ENCODE measurements at places on chromosomes 4 and X.

DNA sequence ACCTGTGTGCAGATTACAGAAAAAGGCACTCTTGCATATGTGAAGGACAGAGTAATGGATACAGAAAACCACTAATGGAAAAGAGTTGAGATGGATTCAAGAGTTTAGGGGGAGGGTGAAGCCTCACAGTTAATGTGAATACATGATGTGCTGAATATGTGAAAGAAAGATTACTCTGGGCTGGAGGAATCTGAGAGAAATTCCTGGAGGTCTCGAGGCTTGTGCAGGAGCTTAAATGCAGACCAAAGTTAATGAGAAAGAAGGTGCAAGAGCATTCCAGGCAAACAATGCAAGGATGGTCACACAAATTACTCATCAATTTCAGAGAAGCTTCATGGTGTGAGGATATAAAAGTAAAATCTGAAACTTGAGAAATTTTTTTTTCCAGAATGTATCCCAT lies 768.8 kb downstream of the STPG2 start:
- DNase-seq = no peak

- no peak for DNase-seq
Measured at GRCh38 chrX:30613721-30614120, 36.2 kb upstream of the TASL start.

DNA sequence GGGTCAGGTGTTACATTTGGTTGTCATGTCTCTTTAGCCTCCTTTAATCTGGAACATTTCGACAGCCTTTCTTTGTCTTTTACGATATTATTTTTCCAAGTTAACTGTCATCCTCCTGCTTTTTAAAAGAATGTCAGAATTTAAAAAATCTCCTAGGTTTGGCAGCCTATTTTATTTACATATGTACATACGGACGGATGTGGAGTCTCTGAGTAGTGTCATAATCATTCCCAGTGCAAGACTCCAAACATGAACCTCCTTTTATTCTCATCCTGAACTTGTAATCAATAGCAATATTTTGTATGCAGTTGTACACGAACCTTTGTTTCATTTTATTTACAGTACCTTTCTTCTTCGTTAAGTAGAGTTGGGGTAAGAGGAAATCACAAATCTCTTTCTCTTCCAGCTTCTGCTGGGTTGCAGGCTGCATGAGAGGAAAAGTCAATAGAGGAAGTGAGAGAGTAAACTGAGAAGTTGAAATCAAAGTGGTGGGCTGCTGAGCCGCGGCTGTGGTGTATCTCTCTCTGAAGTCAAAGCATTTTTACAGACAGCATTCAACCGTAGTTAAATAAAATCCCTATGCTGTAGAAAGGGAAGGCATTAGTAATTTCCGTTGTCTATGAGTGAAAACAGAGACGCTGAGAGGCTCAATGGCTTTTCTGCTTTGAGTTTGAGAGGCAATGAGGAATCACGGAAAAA lies 53.9 kb upstream of the RPS6KA3 start:
- no peak for DNase-seq

- DNase-seq = no peak
Measured at GRCh38 chrX:29243942-29244341, 656.7 kb downstream of the IL1RAPL1 start.

- peak; percentile 54 for DNase-seq
Measured at GRCh38 chr4:6560416-6561172, 14.4 kb upstream of the MAN2B2 start.

DNA sequence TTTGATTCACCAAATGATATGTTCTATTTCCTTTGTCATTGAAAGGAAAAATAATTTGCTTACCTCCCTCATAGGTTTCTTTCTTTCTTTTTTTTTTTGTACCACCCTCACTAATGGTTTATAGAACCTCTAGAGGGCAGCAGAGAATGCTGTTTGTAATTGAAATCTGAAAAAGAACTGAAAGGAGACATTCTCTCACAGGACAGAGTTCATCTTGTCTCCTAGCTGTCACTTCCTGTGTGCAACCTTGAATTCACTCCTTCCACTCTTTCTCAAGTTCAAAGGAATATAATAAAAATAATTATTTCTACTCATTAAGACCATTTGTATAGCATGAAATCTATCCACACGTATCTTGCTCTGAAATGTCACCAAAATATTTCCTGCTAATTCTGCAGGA lies 51.0 kb downstream of the GUCY1B1 start:
- DNase-seq = peak; percentile 88

DNA sequence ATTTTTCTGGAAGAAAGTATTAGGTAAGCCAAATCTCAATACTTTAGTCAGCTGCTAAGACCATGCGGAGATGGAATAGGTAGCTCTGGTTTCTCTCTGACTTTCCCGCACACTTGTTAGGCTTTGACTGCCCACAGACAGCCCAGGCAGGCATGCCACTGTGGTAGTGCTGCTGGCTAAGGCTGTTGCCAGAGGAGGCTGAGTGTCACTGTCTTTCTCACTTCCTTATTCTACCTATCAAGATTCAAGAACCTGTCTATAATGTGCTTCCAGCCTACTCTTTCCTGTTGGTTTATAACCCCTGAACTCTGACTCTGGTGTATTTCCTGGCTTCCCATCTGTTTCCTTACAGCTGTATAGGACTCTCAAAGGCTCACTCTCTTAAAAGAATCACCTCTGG lies 81.8 kb upstream of the TRPC5 start:
- DNase-seq = no peak

- DNase-seq = peak; percentile 38
Measured at GRCh38 chrX:150547375-150548115, 20.9 kb upstream of the MTM1 start.

GRCh38 chr4:150974750-150975149 lies 40.3 kb downstream of the LRBA start:
- DNase-seq = no peak

DNA sequence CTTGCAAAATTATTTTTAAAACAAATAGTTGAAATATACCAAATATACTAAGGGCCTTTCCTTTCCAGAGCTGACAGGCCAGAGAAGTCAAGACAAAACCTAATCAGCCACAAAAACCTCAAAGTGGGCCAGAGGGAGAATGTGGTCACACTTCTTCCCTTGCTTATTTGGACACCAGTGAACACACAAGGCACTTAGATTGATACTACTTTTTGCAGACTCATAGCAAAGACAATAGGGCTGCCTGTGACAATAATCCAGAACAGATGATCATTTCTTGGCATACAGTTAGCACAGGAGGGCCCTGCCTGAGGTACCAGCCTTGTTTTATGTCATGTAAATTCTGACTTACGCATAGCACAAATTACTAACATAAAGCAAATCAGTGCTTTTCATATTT lies 215.7 kb upstream of the NEIL3 start:
- no peak for DNase-seq

GRCh38 chrX:48736303-48736702 lies 25.2 kb upstream of the GLOD5 start:
- DNase-seq = no peak

DNA sequence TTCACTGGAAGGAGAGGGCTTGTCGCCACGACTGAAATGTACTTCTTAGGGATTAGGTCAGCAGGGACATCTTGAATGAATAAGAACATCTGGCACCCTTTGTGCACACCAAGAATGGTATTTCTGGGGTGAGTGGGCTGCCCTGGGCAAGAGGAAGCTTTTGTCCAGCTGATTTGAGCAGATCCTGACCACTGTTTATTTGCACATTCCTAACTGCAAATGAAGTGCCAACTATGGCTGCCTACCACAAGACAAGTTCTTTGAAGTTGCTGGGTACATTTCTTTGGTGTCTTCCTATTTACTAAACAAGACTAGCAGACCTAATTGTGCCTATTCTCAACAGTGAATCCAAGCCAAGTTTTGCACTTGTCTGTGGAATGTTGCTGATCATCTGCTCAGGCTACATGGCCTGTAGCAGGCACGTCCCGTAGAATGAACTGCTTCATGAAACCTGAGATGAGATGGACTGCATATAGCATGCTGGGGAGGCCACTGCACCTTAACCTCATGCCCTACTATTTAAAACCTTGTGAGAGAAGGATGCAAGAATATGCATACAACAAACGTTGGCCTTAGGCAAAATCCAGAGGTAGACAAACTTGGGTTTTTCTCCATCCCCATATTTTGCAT lies 45.0 kb downstream of the PIR start:
- peak; percentile 63 for DNase-seq

DNA sequence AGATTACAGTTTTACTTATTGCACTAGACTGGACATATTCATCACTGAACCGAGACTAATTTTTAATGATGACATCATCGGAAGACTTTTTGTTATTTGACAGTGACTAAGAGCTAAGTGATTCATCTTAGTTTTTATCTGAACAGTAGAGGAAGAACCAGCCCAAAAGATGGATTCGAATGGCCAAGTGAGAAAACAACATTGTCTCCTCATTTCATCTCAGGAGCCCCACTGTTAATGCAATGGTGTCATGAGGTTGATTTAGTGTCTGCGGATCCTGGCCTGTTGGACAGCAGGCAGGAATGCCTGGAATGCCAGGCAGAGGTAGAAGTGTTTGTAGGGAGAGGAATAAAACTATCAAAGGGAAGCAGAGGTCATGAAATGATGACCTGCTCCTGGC lies 37.8 kb upstream of the HPF1 start:
- peak; percentile 10 for DNase-seq

DNA sequence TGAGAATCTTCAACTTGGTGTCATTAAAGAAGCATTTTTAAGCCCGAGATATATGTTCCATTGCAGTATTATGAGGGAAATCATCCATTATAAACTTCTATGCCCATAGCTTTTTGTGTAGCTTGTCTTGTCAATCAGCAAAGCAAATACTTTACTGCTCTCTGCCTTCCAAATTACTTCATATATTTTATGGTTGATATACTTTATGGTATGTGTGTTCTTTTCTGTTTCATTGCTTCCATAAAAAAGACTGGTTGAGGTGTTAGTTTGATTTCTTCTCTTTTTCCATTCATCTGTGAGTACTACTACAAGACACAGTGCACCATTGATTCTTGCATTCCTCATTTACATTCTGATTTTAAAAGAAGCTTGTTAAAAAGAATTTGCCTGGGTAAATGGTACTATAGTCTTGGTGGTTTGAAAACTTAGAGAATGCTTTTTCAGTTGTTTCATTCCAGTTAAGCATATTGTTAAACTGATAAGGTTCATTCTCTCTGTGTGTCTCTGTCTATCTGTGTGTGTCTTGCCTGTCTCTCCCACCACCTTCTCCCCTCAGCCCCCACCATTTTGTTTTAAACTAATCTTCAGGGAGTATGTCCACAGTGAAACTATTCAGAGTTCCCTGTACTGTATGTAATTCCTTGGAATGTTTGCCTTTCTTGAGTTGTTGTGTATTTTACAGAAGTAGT lies 27.1 kb downstream of the STAG2 start:
- no peak for DNase-seq

- no peak for DNase-seq
Measured at GRCh38 chr4:147928400-147928799, 196.5 kb downstream of the ARHGAP10 start.

DNA sequence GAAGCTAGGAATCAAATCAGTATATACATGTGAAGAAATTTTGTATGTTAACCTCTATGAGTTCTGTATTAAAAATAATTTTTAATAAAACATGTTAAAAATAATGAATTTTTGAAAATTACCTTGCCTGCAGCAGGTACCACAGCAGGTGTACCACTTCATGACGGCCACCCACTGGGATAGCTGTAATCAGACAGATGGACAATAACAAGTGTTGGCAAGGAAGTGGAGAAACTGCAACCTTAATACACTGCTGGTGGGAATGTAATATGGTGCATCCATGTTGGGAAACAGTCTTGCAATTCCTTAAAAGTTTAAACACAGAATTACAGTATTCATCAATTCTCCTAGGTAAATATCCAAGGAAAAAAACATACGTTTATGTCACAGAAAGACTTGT lies 209.5 kb downstream of the RELL1 start:
- DNase-seq = no peak

- DNase-seq = no peak
Measured at GRCh38 chrX:69307756-69308155, 142.5 kb upstream of the PJA1 start.

DNA sequence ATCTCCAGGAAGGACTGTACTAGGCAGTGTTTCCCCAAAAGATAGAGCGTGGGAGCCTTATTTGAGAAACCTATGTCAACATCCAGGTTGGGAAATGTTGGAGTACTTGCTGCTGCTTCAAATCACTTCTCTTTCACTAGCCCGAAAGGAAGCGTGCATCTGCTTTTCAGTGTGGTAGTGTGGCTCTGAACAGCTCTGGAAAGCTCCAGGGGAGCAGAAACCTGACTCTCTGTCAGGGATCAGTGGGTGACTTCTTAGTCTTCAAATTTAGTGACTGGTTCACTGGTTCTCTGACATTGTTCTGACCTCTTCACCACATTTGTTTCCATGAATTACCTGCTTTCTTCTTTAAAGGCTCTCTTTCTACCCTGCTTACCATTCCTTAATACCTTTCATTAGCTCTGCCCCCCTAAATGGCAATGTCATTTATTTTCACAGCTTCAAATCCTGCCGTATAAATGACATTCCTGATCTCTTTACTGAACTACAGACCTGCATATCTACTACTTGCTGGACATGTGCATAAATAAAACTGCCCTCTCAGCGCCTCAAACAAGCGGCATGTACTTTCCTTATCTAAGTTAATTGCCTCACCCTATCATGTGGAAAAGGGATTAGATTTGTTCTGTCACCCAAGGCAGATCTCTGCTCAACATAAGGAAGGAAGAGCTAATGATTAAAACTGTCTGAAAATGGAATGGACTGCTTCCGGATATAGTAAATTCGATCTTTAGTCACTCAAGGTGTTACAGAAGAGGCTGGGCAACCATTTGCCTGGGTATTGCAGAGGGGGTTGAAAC lies 37.0 kb downstream of the DLG3 start:
- DNase-seq = no peak

DNA sequence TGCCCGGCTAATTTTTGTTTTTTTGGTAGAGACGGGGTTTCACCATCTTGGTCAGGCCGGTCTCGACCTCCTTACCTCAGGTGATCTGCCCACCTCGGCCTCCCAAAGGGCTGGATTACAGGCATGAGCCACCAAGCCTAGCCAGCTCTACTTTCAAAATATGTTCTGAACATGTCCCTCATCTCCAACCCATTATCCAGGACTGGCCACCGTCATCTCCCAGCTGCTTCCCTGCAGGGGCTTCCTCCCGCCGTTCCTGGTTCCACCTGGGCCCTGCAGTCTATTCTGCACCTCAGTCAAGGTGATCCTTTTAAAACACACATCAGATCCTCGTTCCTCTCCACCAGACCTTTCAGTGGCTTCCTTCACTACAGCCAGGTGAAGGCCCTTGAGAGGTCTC lies 80.9 kb upstream of the NKX1-1 start:
- DNase-seq = no peak

GRCh38 chr4:1080961-1081688 lies 32.2 kb downstream of the RNF212 start:
- peak; percentile 21 for DNase-seq
